Panc1 (cell line): ENCODE measurements at places on chromosomes 1 and 21. TPM values are rescaled to one million over a fixed set of nuclear protein-coding genes. Genes with fewer than 3 reads are reported as not detected.

The MYBPH gene
- total RNA-seq, result not detected

The KRTAP26-1 gene
- total RNA-seq, result not detected

The FH gene
- total RNA-seq, result 87.1 TPM

The TFF3 gene
- total RNA-seq, result 8.9 TPM

The AKT3 gene
- total RNA-seq, result 11.0 TPM

The APOBEC4 gene
- not detected for total RNA-seq

The CFAP141 gene
- not detected for total RNA-seq

The ADARB1 gene
- 15.0 TPM for total RNA-seq

The RAD54L gene
- total RNA-seq, result 29.4 TPM

The NOL9 gene
- total RNA-seq, result 46.4 TPM

The CLCA2 gene
- total RNA-seq, result not detected

The ZBTB8A gene
- total RNA-seq, result 6.5 TPM

The HORMAD1 gene
- not detected for total RNA-seq

The TGFB2 gene
- total RNA-seq, result 58.9 TPM

The INAVA gene
- total RNA-seq, result 3.6 TPM

The OR10Z1 gene
- total RNA-seq, result not detected

The C8A gene
- not detected for total RNA-seq

The DDAH1 gene
- total RNA-seq, result 85.4 TPM

The FCRL2 gene
- not detected for total RNA-seq

The AKR7A3 gene
- total RNA-seq, result 1.4 TPM

The PDPN gene
- total RNA-seq, result 0.28 TPM

The ARHGAP30 gene
- 0.36 TPM for total RNA-seq

The PPIAL4G gene
- not detected for total RNA-seq

The FCGR1A gene
- not detected for total RNA-seq

The IL24 gene
- total RNA-seq, result not detected

The TLCD4 gene
- 2.9 TPM for total RNA-seq

The ESPN gene
- 8.5 TPM for total RNA-seq

The LCE3E gene
- not detected for total RNA-seq

The TPTE gene
- not detected for total RNA-seq

The C1QTNF12 gene
- total RNA-seq, result 41.4 TPM

The C1orf87 gene
- total RNA-seq, result not detected

The ALX3 gene
- not detected for total RNA-seq

The C1orf216 gene
- total RNA-seq, result 28.0 TPM

The ZYG11A gene
- total RNA-seq, result 0.36 TPM

The LCE1A gene
- total RNA-seq, result not detected

The HCN3 gene
- total RNA-seq, result 7.8 TPM

The SLAMF8 gene
- not detected for total RNA-seq

The SLC45A3 gene
- total RNA-seq, result 3.0 TPM

The NPL gene
- total RNA-seq, result 0.90 TPM

The LCE2B gene
- not detected for total RNA-seq

The AADACL4 gene
- total RNA-seq, result not detected

The SPRR2D gene
- not detected for total RNA-seq

The S100A1 gene
- 2.9 TPM for total RNA-seq

The C1orf53 gene
- 7.2 TPM for total RNA-seq

The ACTA1 gene
- total RNA-seq, result not detected

The SYT6 gene
- total RNA-seq, result not detected

The C1orf50 gene
- 5.8 TPM for total RNA-seq

The HUNK gene
- total RNA-seq, result 0.05 TPM

The ACKR1 gene
- not detected for total RNA-seq

The RPE65 gene
- not detected for total RNA-seq

The LRRN2 gene
- total RNA-seq, result 2.0 TPM

The ZNF670 gene
- 6.4 TPM for total RNA-seq

The FLG2 gene
- total RNA-seq, result not detected

The SYT11 gene
- 4.0 TPM for total RNA-seq

The DFFB gene
- 3.0 TPM for total RNA-seq

The TMEM81 gene
- total RNA-seq, result 4.0 TPM

The CNR2 gene
- total RNA-seq, result not detected

The ZNF695 gene
- 14.7 TPM for total RNA-seq

The FAM72D gene
- total RNA-seq, result 12.8 TPM
